Stimulated activated CD4-positive, alpha-beta T cell treated with anti-CD3 and anti-CD28 coated beads, Interleukin-15, amount 100 ng/mL, for 1 hour (primary cell): ENCODE measurements at places on chromosomes 2 and 18.

DNA sequence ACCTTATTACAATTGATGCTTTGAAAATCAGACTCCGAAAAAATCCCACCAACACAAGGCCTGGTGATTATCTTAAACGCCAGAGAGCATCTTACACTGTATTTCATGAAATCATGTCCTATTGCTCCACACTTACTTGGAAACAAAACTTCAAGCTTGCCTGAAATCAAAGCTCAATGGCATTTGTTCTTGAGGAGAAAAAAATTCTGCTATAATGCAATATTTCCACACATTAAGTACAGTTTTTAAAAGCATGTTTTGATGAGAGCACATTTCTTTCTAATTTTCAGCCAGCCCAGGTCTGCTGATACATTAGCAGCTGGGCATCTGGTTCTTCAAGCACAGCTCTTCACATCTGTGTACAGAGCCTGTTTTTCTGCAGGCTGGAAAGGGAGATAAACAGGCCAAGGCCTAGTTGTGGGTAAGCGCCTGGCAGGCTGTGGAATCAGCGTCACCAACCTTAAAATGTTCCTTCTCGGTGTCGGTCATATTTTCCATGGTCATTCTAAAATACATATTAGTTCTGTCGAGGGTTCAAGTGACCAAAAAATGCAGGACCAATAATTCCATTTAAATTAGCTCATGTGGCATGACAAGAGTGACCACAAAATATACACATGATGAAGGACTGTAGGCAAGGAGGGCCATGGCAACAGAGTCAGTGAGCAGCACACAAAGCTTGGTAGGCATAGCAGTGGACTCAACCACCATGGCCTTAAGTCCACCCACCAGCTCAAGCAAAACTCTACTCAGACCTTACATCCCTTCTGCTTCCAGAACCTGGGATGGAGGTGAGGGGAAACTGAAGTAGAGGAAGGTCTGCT lies 20.9 kb downstream of the SLC8A1 start:
- DNase-seq: no peak

DNA sequence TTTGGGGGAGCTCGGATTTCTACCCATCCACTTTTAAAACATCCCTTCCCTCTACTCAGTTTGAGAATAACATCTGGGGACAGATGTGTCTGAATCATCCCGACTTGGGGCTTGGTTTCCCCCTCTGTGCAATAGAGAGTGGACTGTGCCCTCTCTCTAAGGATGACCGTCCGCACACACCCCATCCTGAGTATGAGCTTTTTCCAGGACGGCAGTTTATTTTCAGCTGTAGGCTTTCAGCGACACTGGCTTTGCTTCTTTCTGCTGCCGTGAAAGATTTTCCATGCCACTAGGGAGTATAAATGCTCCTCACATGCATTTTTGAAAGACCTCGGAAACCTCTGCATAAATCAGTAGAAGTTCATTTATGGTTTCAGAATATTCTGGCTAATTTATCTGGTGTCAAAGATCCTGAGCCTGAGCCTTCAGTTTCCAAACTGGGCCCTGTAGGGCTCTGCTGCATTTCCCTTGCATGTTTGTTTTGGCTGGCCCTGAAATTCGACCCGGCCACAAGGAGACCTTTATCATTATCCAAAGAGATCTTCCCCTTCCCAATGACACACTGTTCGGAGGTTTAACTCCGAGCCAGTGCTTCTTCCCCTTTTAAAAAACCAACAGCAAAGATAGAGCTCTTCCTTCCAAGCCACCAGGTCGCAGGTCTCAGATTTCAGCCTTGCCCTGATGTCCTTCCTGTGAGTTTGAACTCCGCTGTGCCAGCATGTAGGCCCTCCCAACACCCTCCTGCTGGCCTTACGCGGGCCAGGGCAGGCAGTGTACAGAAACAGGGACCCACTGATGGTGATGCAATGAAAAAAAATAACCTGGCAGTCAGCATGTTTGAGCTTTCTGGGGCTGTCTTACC lies 53.3 kb downstream of the FECH start:
- no peak for DNase-seq

GRCh38 chr18:77177009-77177408 lies 44.4 kb upstream of the MBP start:
- no peak for DNase-seq

DNA sequence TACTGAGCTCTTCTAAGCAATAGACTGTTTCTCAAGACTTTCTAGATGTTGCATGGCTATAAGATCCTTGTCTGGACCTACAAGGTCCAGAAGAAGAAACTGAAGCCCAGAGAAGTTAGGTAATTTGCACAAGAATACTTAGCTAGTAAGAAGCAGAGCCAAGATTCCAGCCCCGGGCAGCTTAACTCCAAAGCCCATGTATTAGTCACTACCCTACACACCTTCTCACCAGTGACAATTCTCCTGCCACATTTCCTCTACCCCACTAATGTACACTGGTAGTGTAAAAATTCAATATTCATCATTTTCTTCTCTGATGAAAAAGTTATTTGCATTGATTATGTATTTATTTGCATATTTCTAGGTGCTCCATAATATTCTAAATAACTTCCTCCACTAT lies 95.5 kb upstream of the CREB1 start:
- DNase-seq: no peak

DNA sequence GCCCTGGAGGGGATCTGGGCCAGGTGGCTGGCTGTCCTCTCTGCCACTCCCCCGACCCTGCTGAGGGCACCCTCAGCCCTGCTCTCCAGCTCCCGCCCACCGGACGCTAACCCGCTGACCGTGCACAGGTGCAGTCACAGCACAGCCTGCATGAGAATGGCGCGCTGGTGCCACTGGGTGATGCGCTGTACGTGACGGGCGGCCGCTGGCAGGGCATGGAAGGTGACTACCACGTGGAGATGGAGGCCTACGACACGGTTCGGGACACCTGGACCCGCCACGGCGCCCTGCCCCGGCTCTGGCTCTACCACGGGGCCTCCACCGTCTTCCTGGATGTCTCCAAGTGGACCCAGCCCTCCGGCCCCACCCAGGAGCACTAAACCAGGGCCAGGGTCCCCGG lies 8.1 kb upstream of the ERFE start:
- no peak for DNase-seq

DNA sequence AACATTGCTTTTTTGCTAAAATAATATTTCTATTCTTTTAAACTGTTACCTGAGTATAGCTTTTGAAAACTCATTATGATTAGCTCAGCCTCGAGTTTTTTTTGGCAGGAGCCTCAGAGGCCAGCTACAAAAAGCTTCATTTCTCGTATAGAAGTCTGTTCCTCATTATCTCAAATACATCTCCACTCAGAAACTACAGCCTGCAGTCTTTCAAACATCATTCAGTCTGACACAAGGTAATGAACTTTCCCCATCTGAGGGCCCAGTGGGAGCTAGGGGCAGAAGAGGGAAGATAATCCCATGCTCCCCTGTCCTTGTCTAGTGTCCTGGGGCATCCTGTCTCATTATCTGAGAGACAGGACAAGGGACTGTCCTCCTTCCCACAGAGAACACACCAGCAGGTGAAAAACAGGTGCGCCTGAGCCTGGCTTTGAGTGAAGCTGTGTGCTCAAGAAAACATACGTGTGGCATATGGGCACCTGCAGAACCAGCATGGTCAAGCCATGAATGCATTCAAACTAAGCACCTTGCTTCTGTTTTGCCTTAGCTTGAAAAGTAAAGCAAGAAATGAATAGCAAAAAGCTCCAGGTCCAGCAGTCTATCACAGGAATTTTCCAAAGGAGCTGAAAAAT lies 247.5 kb downstream of the MREG start:
- DNase-seq: no peak

GRCh38 chr2:70827388-70827787 lies 7.0 kb upstream of the CLEC4F start:
- no peak for DNase-seq

GRCh38 chr18:55811925-55812324 lies 223.9 kb upstream of the TCF4 start:
- DNase-seq: no peak

DNA sequence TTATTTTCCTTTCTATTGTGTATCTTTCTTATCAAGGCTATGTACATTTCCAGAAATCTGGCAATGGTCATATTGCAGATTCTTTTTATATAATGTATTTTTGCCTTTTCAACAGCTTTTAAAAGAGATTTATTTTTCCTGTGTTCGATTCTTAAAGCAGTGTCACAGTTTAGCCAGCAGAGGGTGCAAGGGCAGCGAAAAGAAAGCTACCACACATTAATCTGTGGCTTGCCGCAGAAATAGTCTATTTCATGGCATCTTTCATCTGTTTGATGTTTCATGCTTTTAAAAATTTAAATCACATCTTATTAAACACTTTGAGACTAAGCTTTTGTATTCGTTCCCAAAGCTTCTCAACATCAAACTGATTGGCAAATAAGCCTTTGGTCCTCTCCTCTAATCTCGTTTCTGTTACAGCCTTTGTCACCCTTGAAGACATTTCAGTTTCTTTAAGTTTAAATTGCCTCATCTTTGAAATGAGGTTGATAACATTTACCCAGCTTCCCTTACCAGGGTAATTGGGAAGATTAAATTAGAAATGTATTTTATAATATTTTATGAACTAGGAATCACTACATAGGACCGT lies 73.3 kb downstream of the PIK3C3 start:
- DNase-seq: no peak

- no peak for DNase-seq
Observed at GRCh38 chr18:4102901-4103300, 352.2 kb downstream of the DLGAP1 start.

GRCh38 chr2:9778012-9778411 lies 65.3 kb upstream of the TAF1B start:
- DNase-seq: no peak

DNA sequence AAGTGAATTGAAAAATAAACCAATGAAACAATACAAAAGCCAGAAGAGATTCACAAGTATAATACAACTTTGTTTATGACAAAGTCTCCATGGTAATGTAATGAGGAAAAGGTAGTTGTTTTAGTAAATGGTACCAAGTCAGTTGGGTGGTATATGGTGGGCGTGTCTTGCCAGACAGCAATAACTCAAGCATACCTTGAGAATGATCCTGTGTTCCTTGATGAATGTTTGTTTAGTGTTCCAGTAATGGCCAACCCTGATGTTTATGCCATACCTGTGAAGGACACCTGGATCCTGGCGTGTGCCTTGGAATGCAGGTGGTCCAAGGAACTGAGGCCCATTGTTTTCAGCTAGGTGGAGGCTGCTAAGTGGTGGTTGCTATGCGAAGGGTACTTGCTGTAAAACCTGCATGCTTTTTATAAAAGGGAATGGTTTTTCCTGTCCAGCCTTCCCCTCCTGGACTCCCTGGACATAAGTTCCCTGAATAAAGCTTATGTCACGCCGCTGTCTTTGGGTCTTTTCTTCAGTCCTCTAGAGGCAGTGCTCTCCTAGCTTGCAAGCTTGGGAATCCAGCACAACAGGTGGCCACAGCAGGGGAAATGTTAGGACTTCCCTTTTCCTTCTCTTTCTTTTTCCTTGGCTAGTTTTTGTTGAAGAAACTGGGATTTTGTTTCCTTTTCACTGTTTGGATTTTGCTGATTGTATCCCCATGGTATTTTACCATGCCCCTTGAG lies 54.7 kb downstream of the MTA3 start:
- no peak for DNase-seq

DNA sequence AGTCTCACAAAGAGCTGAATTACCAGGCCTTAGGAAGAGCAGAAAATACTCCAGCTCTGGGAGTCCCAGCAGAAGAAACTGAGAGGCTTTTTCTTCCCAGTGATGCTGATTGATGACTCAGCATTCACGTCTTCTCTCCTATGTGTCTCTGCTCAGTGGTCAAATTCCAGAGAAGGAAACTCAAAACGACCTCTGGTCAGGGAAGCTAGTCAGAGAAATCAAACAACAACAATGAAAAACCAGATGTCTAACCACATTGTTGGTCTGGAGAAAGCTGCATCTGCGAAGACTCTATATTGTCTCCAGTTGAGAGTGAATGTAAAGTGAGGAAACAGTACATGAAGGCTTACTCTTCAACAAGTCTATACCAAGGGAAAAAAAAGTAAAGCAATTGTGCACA lies 28.6 kb upstream of the CERS6 start:
- no peak for DNase-seq

DNA sequence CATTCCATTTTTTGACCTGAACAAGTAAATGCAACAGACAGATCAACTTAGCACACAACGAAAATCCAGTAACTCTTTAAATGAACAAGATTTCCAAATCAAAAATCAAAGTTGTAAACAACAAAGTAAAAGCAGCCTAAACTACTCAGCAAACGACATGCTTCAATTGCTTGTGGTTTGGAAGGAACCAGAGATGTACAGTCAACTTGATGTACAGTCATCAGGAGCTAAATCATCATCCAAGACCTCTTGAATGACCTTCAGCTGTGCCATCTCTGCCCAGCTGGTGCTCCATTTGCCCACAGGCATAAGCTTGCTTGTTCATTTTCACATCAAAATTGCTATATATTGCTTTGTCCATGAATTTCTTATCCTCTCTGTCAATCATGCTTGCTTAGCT lies 109.8 kb downstream of the UPP2 start:
- no peak for DNase-seq

DNA sequence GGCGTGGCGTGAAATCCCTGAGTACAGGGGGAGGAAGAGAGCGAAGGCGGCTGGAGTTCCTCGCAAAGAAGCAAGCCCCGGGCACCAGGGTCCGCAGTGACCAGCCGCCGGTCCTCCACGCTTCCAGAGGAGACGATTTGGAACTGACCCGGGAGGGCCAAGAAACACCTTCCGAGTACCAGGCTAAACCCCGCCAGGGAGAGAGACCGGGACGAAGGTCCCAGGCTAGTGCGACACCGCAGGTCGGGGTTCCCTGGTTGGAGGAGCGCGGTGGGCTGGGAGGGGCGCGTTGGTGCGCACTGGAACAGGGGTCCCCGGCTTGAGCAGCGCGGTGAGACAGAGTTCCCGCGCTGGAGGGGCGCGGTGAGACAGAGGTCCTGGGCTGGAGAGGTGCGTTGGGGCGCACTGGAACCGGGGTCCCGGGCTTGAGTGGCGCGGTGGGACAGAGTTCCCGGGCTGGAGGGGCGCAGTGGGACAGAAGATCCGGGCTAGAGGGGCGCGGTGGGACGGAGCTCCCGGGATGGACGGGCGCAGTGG lies 901 bp downstream of the WDFY1 start:
- DNase-seq: peak; percentile 10

DNA sequence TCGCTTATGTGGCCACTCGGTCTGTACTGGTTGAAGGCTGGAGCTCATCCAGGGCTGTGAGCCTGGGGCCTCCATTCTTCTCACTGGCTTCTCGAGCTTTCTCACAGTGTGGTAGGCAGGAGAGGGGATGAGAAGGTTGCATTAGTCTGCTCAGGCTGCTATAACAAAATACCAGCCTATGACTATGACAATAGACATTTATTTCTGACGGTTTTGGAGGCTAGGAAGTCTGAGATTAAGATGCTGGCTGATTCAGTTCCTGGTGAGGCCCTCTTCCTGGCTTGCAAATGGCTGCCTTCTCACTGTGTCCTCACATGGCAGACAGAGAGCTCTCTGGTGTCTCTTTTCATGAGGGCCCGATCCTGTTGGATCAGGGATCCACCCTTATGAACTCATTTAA lies 6.2 kb upstream of the STK25 start:
- no peak for DNase-seq

- no peak for DNase-seq
Observed at GRCh38 chr2:158837645-158838044, 42.5 kb downstream of the DAPL1 start.

DNA sequence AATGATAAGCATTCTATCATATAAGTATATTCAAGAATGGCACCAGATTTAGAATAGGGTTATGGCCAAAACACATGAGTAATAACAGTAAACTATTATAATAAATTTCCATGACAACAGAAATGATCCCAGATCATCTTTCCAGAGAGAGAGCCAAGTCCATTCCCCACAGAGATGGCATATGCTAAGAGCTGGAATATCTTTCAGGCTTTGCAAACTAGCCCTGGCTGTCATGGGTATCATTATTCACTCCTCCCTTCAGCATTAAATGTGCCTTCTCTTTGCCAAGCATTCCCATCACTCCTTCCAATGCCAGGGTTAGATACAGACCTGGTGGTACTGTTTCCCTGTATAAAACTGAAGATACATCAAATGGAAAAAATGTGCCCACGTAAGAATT lies 10.9 kb downstream of the FEZ2 start:
- no peak for DNase-seq
